HFFc6 (cell line): ENCODE measurements at places on chromosomes 2 and 18. TPM values are rescaled to one million over a fixed set of nuclear protein-coding genes. Genes with fewer than 3 reads are reported as not detected.

UNC80 gene
- not detected in 3 replicates for total RNA-seq

DNA sequence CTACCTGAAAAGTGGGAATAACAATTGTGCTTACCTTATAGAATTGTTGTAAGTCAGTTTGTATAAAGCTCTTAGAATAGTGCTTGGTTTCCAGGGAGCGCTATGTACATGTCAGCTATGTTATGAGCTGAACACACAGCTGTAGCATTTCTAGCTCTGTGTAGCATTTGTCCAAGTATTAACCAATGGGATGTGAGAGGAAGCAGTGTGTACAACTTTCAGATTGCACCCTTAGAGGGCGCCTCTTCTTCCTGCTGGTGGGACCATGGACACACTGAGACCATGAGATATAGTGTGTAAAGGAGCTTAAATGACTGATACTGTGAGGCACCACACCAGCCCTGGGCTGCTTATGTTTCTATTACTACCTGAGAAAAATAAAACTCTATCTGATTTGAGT lies 380.2 kb downstream of the LNPK start:
- DNase-seq, result no peak

GAREM1 gene
- total RNA-seq, result 0.07 to 0.13 TPM (median 0.09 TPM) in 3 replicates

DNA sequence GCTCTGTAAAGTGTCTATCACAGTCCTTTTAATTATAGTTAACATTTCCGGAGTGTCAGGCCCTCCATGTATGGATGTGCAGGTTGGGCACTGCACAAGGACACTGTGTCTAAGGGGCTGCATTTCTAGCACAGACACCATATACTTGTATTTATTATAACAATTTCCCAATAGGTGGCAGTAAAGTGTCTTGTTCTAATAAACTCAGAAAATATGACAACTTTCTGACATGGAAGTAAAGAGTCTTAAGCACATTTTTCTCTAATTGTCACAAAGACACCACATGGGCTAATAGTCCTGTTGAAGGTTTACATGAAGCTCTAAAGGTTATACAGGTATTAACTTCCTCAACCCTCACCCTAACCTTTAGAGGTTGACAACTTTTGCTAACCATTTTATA lies 156.6 kb downstream of the DYSF start:
- peak; percentile 60 for DNase-seq

- no peak for DNase-seq
These were observed 79.7 kb downstream of the COLEC12 start for GRCh38 chr18:420661-421246.

DNA sequence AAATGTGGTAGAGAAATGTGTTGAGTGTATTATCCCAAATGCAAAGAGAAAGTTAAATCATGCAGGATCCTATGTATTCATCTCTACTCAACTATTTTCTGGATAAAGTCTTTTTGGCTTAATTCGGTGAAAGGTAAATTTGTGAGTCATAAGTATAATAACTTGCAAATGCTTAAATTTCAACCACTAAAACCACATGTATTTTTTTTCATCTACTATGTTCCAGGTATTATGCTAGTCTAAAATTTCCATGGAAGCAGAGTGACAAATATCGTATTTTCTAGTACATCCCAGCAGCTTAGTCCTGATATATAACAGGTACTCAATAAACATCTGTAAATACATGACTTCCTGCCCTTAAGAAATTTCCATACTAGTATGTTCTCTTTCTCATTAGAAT lies 6.2 kb downstream of the ALS2 start:
- no peak for DNase-seq

GRCh38 chr2:40227210-40227609 lies 224.7 kb downstream of the SLC8A1 start:
- DNase-seq, result no peak

DNA sequence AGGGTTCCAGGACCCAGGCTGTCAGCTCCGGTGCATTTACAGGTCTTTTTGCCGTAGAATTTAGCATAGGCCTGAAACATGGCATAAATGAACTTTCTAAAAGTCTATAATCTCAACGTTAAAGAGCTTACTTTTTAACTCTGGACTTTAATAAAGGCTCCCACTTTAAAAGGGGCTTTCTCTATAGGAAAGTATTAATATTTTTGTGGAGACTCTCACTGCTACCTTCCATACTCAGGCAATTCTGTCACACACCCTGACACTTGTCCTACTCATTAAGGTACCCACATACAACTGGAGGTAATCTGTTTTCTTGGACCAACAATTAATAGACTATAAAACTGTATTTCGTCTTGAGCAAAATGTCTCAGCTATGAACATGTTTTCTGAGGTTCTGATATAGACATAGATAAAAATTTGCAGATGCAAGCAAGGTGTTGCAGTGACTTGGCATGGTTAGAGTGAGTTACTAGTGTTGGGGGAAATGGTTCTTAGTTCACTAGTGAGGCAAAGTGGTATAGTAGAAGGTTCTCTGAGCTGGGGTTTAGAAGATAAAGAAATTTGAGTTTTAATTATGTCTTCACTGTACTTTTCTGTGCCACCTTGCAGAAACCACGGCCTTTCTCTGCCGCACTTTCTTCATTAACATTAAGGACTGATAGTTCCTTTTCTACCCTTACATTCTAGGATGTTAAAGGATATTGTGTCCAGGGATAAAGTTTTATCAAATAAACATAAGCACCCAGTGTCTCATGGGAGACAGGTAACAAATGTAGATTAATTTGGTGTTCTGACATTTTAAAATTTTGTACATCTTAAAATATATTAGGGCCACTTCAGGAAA lies 10.8 kb upstream of the NR4A2 start:
- DNase-seq, result no peak

GCG gene
- not detected in 3 replicates for total RNA-seq

CD28 gene
- not detected in 3 replicates for total RNA-seq

GRCh38 chr2:124333784-124334183 lies 308.7 kb downstream of the CNTNAP5 start:
- DNase-seq, result no peak

TLX2 gene
- 0.23 to 0.27 TPM (median 0.26 TPM) in 3 replicates for total RNA-seq

DNA sequence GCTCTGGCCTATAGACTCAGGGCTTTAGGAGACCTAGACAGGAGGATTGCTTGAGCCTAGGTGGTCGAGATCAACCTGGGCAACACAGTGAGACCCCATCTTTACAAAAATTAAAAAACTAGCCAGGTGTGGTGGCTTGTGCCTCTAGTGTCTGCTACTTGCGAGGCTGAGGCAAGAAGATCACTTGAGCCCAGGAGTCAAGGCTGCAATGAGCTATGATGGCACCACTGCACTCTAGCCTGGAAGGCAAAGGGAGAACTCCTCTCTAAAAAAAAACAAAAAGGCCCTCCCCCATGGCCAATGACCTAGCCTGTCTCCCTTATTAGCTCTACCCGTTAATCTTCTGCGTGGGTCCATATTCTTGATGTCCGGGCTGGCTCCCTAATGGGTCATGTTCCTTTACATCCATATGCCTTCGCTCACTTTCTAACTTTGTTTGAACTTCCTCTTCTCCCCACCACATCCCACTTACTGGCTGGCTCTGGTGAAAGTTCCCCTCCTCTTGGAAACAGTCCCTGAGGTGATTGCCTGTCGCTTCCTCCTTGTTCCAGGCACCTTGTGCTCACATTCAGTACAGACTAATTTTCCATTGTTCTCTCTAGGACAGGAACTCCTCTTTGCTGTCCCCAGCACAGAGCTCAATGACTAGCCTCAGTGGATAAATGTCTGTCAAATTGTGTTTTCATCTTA lies 103.0 kb downstream of the AFF3 start:
- no peak for DNase-seq

- no peak for DNase-seq
These were observed 79.8 kb upstream of the FZD7 start for GRCh38 chr2:201953880-201954279.

- DNase-seq, result no peak
These were observed 38.5 kb upstream of the STPG4 start for GRCh38 chr2:47193607-47194006.

DNA sequence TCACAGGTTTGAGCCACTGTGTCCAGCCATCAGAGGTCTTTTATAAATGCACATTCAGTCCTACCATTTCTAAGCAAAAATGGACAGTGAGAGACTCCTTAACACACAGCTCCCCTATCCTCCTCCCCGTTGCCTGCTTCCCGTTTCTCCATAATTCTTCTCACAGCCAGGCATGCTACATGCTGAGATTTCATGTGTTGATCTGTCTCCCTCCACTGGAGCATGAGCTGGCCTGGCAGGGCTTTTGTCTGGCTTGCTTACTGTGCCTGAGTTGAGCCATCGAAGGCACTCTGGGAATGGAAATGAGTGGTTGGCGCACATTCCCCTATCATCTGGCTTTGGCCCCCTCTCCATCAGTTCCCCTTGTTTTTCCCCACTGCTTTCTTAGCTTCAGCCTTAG lies 413.5 kb downstream of the PTPRM start:
- no peak for DNase-seq

DNA sequence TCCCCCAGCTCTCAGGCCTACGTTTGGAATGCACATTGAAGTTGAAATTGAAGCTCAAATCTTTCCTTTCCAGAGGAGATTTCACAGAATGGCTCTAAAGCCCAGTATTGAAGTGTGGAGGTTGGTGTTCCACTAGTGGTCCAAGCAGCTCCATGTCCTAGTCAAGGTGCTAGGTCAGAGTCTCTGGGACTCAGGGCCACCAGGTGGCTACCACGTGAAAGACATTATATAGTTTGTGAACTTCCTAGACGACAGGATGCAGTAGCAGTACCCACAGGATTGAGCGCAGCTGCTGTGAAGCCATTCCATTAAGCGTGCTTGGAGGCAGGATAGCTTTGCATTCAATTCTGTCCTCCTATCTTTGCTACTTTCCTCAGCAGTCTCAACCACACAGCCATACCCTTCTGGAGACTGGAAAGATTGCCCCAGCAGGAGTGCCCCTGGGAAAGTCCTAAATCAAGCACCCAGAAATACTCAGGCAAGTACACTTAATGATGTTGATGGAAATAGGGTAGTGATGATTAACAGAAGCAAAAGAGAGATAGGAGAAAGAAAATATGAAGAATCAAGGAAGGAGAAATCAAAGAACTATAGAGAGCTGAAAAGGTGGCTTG lies 4.7 kb upstream of the TGFA start:
- DNase-seq, result no peak

DNA sequence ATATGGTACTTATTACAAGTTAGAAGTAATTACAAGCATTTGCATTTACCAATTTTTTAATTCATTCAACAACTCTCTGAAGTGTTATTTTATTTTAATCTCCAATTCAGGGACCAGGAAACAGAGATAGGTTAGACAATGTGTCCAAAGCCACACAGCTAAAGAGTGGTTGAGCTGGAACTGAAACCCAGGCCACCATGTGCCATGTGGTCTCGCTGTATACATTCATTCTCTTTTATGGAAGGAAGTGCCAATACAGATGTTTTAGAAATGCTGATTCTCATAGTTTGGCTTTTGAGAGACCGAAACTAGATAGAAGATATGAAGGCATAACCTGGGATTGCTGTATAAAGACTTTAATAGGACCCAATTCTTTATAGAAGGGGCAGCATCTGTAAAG lies 684.6 kb upstream of the ID2 start:
- no peak for DNase-seq

NAT8 gene
- total RNA-seq, result not detected in 3 replicates

DNA sequence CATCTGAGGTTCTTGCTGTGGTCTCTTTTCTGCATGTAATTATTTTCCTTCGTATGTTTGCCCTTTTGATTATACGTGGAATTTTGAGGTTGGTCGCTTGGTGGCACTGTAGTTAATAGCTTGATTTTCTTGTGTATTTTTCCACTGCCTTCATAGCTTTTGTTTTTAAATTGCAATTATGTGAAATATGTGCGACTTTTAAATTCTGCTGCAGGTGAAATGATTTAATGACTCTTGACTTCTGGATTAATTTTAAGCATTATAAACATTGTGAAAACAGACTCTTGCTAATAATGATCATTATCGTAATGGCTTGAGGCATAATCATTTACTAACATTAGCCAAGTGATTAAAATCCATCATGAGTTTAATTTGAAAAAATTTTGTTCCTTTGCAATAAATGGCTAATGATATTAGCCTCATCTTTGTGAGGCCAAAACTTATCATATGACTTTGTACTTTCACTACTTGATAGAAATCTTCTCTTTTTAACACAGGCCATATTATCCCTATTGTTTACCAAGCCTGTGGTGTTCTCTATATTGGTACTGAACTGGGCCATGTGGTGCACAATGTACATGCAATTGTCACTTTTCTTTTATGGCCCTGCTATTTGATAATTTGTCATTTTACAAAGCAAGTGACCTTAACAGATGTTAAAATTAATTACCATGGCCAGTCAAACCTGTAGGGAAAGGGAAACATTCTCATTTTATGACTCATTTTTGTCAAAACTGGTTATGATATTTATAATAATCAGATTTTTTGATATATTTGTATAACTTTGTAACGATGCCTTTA lies 62.8 kb upstream of the NEUROD1 start:
- DNase-seq, result peak; percentile 61

GRCh38 chr2:226885769-226886435 lies 50.0 kb downstream of the RHBDD1 start:
- DNase-seq, result no peak

GRCh38 chr2:56314371-56314770 lies 130.6 kb downstream of the CCDC85A start:
- no peak for DNase-seq

TUBB8B gene
- total RNA-seq, result not detected in 3 replicates

DNA sequence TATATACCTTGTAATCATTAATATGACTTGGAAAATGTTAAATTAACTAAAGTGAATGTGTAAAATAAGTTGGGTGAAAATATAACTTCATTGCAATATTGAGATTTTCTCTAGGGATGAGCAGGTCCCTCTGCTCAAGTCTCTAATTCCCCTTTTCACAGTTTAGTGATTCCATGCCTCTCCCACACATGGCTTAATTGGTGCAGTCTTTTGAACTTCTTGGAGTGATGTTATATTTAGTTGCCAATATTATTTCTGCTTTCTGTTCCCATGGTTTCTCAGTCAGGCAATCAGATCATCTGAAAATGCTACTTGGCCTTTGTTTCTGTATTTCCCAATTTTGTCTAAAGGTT lies 233.7 kb upstream of the SPOPL start:
- DNase-seq, result no peak

DNA sequence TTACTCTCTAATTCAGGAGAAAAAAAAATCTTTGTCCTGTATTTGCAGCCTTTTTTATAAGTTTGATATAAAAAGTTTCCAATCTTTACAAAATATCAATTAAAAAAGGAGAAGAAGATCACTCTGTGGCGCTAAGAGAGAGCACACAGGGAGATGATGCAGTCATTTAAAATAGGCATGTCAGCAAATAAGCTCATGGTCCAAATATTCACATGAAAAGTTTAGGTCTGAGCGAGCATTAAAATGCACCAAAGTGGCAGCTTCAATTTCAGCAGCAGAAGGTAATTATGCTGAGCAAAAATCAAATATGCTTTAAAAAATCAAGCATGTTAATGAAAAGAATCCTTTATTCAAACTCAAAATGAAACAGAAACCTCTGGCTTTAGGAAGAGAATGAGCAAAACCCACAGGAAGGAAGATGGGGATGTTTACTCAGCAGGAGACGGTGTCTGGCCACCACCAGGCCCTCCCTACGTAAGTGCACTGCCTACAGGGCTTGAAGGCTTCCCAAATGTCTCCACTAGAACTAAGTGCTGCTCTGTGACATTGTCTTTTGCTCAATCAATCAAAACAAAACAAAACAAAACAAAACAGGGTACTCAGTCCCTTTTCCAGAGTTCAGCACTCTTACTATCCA lies 120.4 kb downstream of the L3MBTL4 start:
- DNase-seq, result no peak

- no peak for DNase-seq
These were observed 144.0 kb downstream of the GLI2 start for GRCh38 chr2:120879431-120880295.

CENPA gene
- total RNA-seq, result 8.5 to 20.4 TPM (median 16.3 TPM) in 3 replicates
